ENCODE measurements at places on chromosomes 2 and 18.
A peak's percentile ranks its signal among the peaks of the same experiment; 100 is the strongest.

DNA sequence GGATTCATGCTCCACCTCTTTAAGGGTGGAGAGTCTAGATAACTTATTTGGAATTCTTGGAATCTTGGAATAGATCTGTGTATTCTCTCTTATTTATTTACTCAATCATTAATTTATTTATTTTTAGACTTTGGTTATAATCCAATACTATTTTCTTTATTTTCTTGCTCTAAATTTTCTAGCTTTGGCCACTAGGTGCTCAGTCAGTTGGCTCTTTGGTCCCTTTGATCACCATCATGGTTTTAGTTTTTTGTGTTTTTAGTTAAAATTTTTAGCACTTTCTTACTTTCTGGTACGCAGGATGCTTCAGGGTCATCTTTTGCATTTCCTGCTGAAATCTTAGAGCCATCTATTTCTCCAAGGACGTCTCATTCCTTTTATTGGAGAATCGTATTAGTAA is 5.2 kb upstream of the PLEK start:
- DNase-seq = no peak

DNA sequence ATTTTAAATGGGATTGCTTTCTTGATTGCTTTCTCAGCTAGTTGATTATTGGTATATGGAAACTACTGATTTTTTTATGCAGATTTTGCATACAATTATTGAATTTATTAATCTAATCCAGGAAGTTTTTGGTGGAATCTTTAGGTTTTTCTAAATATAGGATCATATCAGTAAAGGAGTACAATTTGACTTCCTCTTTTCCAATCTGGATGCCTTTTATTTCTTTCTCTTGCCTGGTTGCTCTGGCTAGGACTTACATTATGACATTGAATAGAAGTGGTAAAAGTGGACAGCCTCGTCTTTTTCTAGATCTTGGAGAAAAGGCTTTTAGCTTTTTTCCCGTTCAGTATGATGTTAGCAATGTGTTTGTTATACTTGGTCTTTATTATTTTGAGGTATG is 51.3 kb downstream of the OTX1 start:
- no peak for DNase-seq

DNA sequence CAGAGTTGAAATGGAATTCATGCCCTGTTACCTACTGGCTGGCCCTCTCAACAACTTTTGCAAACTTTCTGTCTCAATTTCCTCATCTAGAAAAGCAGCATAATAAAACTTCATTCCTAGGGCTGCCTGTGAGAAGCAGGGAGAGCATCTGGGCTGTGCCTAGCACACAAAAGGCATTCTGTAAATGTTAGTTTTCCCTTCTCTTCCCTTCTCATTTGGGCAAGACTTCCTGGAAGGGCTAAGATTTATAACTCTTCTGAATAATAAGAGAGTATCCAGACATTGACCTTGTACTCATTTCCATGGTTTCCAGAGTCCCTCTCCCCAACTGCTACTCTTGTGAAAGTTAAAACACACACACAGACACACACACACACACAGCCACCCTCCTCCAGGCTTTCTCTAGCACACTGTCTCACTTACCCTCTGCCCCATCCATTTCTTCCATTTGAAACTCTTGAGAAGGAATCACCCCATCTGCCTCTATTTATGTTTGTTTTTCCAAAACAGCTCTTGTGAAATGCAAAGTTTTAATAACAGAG is 302.1 kb downstream of the SMAD2 start:
- no peak for DNase-seq

GRCh38 chr2:56025469-56026193 is 102.0 kb upstream of the EFEMP1 start:
- no peak for DNase-seq

- no peak for DNase-seq
These were observed 45.4 kb downstream of the RHBDD1 start for GRCh38 chr2:226881287-226881686.

- DNase-seq = no peak
These were observed 62.2 kb downstream of the ALPK2 start for GRCh38 chr18:58566556-58567292.

DNA sequence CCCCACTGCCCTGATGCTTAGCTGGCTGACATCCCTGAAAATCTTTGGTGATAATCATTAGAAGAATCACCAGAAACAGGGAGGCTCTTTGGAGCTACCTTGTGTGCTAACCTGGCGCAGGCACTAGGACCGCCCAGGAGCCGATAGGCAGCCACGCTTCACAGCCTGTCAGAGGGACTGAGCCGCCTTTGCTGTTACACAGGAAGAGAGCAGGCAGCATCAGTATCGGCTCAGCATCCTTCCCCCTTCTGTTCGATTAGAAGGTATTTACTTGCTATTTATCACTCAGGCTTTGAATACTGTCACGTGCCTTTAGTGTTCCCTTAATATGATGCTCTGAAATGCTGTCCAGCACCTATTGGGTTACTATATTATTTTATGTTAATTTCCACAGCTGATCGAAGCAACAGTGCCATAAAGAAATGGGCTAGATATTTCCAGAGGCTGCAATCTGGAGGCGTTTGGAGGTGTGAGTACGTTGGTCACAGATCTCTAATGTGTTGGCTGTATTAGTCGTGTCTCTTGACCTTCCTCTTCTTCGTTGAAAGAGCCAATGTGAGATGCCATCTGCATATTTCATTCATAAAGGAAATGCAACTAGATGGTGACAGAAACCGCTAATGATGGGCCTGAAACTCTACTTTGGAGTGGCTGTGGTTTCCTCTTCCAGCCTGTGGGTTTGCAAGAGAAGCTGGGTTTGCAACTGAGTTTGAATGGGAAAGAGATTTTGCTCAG is 110.4 kb upstream of the RAB27B start:
- DNase-seq = no peak

GRCh38 chr18:54710074-54710899 is 118.0 kb upstream of the RAB27B start:
- DNase-seq = no peak

DNA sequence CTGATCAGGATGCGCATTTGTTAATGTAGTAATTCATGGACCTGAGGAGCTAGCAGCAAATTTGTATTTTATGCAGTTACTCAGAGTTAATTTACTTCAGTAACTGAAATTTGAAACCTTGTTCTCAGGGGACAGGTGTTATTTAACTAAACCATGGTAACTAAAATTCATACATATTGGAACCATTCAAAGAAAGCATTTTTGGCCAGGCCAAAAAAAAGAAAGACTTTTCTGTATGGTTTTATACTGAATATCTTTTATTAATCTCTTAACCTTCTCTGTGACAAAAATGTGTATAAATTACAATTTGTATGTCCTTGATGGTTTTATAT is 4.4 kb upstream of the KLHL23 start:
- DNase-seq = no peak

DNA sequence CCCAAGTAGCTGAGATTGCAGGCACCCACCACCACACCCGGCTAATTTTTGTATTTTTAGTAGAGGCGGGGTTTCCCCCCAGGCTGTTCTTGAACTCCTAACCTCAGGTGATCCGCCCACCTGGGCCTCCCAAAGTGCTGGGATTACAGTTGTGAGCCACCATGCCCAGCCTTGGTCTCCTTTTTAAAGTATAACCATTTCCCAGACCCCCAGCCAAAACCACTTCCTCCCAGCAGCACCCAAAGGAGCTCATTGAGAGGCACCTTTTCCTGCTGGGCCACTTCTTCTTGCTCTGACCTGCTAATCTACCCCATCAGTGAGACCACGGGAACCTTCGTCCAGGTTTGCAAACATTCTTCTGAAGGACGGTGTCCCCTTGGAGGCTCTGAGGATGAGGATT is 69.9 kb downstream of the INPP5D start:
- DNase-seq = no peak

DNA sequence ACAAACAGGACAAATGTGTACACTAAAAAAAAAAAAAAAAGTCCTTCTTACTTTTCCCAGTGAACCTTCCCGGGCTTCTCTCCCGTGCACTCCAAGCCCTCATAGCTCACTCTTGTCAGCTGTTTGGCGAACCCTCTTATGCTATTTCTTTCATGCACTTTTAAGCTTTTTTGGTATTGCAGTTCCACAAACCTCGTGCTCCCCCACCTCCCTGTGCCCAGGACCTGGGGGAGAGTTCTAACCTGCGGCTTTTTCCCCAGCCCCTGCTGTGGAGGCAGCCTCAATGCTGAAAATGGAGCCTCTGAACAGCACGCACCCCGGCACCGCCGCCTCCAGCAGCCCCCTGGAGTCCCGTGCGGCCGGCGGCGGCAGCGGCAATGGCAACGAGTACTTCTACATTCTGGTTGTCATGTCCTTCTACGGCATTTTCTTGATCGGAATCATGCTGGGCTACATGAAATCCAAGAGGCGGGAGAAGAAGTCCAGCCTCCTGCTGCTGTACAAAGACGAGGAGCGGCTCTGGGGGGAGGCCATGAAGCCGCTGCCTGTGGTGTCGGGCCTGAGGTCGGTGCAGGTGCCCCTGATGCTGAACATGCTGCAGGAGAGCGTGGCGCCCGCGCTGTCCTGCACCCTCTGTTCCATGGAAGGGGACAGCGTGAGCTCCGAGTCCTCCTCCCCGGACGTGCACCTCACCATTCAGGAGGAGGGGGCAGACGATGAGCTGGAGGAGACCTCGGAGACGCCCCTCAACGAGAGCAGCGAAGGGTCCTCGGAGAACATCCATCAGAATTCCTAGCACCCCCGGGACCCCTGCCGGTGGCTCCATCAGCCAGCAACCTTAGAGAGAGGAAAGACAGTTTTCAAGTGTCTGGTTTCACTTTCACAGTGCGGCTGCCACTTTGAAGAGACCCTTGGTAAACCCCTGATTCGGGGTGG is 826 bp downstream of the KCNE4 start:
- DNase-seq = no peak

- DNase-seq = no peak
These were observed 231.7 kb downstream of the KLHL29 start for GRCh38 chr2:23616630-23617029.

- no peak for DNase-seq
These were observed 22.6 kb downstream of the MAPK4 start for GRCh38 chr18:50582500-50582899.

DNA sequence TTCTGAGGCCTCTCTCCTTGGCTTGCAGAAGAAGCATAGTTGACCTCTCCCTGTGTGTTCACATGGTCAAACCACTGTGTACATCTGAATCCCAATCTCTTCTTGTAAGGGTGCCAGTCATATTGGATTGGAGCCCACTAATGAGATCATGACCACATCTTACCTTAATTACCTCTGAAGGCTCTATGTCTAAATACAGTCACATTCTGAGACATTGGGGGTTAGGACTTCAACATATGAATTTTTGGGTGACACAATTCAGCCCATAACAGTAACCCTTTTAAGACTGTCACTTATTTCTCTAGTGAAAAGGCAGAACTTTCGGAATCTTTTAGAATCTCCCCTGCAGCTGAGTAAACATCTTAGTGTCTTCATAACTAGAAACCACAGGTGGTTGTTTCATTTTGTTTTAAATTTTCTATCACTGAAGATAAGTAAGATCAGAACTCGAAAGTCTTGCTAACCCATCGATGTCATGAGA is 33.3 kb downstream of the BMP10 start:
- DNase-seq = no peak

- no peak for DNase-seq
These were observed at the start of gene TUBB6 for GRCh38 chr18:12307701-12308385. Gene TUBB6 (plus strand): TSS chr18:12308241. CDS start chr18:12308293, 52 bp downstream.

DNA sequence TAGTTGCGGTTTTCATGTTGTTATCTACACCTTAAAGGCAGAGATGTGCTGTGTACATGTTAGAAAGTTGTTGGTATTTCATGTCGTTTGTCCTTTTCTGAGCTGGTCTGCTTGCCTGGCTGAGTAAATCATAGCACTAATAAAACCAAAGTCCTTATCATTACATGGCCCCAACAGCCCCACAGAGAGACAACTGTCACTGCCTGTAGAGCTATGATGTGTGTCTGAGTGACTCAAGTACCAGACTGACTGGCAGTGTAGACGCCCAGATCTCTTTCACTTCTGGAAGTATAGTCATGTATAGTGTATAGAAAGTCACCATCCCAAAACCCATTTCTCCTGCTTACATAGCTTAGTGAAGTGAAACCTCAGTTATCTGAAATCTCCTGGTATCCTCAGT is 4.3 kb downstream of the SOCS6 start:
- no peak for DNase-seq

GRCh38 chr2:88828397-88829137 is 137.1 kb downstream of the RPIA start:
- no peak for DNase-seq

DNA sequence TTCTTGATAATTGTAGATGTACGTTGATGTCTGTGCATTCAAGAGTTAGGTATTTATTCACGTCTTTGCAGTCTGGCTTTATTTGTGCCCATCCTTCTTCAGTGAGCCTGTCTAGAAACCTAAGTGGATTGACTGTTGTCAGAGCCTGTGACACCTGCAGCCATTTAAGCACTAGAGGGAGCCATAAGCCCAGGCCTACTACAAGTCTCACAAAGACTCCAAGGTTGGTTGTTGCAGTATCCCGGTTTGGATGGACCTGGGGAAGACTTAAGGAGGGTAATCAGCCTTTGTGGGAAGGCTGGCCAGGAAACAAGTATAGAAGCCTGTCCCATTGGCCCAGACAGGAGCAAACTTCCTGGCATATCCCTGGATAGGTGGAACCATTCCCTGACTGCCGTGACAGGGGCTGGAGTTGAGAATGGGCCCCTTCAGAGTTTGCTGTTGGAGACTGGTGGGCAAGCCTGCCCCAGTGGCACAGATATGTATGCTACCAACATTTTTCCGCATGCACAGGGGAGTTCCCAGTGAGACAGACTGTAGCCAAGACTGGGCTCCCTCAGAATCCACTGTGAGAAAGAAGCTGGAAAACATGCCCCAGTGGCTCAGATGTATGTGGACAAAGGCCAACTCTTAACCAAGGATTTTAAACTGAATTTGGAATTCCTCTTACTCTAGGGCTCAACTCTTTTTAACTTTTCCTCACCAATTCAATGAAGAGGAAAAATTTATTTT is 9.3 kb upstream of the LRRC30 start:
- peak; percentile 9 for DNase-seq

DNA sequence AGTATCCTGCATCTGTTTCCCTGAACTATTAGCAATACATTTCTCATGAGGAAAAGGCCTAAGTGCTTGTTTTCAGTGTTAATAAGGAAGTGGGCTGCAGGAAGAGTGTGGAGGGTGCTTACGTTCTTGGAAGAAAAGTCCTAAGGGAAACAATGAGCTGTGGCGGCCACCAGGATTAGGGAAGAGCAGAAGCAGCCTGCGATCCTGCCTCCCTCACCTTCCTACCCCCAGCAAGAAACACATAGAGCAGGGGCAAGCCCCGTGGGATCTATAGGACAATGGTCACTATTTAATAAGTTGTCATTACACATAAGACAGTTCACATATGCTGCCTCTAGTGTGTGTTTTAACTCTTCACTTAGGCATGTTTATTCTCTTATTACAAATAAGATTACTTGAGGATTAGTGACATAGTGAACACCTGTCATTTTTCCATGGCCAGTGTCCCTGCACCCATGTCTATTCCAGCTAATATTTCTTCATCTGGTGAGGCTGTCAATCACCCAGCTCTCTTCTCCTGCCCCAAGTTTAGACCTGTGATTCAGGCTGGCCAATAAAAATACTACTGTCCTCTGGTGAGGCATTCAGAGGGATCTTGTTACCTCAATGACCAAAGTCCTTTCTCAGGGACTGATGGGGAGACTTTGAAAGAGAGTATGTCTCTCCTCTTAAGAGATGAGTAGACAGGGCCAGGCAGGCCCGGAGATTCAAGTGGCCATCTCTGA is 510.9 kb upstream of the CELF4 start:
- no peak for DNase-seq

Data from HS-5 (cell line).